ENCODE measurements at places on chromosomes 11 and 22.

GRCh38 chr11:46850829-46851380 is 4.8 kb upstream of the CKAP5 start:
- no peak for DNase-seq

GRCh38 chr11:115659061-115659963 is 155.1 kb upstream of the CADM1 start:
- peak; percentile 19 for DNase-seq

- no peak for DNase-seq
Observed at GRCh38 chr11:19389787-19390303, 149.1 kb upstream of the E2F8 start.

DNA sequence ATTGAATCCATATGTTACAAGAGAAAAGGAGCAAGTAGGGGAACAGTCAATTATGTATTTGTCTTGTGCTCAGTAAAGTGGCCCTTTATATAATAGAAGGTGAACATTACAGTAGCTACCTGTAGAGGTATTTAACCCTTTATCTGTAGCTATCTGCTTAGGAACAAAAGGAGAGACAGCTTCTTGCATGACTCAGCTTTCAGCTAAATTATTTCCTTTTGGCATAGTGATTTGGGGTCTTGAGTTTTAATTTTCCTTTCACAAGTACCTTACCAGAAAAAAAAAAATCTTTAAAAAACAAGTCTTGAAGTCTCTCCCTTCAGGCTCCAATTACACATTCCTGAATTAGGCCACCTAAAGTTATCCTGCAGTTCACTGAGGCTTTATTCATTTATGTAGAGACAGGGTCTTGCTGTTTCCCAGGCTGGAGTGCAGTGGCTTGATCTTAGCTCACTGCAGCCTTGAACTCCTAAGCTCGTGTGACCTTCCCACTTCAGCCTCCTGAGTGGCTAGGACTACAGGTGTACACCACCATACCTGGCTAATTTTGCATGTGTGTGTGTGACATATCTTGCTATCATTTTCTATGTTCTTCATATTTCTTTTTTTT is 32.6 kb upstream of the RCE1 start:
- DNase-seq = no peak

DNA sequence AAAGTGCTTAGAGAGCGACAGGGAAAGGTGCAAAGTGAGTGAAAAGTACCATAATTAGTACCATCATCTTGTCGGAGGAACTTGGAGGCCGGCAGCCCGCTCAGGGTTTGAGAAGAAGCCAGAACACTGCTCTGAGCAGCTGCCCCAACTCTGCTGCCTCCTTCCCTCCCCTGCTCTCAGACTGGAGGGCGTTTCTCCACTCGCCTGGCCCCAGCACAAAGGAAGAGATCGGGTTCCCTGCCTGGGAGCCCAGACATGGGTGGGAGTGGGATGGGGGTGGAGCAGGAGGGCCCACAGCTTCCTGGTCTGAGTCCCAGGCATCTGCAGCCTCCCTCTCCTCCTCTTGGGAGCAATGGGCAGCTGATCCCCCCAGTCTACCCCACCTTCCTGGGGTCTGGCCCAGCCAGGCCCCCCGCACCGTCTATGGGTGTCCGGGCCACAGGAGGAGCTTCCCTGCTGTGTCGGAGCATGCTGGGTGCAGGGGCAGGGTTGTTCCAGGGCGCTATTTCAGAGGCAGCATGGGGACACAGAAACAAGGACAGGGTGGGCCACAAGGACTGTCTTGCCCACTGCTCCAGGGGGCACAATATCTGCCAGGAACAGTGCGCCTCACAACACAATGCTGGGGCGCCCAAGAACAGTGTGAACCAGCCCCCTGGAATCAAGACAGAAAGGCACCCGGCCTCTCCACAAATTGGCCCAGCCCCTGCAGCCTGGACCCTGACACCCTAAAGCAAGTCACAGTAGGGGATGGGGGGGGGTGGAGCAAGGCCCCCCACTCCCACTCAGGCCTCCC is 4.8 kb downstream of the LIF start:
- DNase-seq = no peak

GRCh38 chr11:119483881-119484371 is 61.0 kb upstream of the THY1 start:
- no peak for DNase-seq

- DNase-seq = no peak
Observed at GRCh38 chr11:92050305-92050704, 174.3 kb upstream of the FAT3 start.

GRCh38 chr11:108819957-108820356 is 155.1 kb downstream of the DDX10 start:
- no peak for DNase-seq

DNA sequence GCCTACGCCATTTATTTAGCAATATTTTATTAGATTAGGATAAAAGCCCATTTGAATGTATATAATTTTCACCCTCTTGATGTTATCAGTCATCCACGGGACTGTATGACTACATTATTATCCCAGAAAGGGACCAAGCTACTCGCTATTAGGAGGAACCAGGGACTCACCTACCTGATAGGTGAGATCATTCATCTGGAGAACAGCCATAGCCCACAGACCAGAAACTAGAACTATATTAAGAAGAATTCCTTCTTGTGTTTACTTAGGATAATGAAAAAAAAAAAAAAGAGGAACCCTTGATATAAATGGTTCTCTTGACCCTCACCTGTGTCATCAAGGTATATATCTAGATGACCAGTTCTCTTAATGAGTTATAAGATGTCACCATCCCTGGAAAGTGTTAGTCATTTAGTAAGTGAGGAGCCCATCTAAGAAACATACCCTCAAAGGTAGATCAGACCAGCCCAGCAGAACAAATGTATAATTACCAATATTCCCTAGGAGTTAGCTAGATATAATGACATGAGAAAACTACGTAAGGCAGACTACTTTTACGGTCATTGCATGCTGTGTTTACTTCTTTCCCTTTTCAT is 8.0 kb downstream of the SIK3 start:
- no peak for DNase-seq

DNA sequence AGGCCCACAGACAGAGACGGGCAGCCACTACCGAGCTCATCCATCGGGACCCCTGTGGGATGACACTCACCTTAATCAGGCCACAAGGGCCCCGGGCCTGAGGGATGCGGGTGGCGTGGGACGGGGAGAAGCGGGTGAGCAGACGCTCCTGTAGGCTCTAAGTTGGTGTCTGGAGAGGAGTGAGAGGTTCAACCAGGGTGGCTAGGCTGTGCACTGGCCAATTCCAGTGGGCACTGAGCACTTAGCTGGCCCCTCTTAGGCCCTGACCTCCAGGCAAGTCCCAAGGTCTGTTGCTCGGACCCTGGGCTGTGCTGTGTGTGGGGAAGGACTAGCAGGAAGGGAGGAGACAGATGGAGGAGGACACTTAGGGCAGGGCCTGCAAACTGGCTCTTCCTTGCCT is 139.3 kb downstream of the ST3GAL4 start:
- DNase-seq = no peak

DNA sequence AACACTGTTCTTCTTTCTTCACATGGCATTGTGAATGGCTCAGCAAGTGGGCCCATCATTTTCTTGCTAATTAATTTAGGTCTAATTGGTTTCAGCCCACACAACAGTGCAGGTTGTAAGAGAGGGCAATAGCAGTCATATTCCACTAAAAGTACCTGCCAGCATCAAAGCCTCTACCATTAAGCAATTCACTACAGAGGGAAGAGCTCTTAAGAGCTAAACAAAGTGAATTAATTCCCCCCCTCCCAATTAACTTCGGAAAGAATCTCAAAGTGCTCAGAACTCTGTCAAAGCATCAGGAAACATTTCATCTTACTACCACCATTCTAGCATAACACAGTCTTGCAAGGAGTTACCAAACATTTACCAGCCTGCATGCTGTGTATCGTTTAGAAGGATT is 133.9 kb upstream of the UBASH3B start:
- no peak for DNase-seq

DNA sequence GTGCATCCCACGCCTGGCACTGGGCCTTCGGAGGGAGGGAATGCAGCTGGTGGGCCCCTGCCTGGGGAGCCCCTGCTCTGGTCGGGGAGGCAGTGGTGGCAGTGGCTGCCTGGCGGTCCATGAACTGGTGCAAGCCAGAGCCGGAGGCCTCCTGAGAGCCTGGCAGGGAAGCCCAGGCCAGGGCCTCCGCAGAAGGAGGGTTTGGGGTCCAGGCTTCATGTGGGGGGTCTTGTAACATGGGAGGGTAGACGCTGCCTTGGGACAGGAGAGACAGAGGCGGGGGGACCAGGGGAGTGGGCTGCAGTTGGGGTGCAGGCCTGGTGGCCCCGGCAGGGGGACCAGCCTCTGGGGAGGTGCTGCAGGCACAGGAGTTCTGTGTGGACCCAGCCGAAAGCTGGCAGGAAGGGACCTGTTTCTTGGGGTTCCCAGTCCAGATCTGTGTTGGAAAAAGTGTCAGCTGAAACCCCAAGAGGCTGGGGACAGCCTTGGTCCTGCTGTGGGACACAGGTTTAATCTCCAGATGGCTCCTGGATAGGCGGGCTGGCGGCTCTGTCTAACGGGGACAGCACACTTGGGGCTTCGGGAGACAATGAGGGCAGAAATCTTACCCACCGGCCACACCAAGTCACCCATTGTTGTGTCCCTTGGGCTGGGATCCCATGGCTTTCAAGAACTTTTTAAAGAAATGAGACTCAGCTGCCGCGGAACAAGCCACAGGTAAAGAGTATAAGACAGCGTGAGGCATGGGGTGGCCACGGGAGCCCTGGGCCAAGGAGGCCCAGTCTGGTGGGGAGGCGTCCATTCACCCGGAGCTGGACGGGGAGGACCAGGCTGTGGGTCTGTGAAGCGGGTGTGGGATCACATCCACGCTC is 73.5 kb downstream of the KCNQ1 start:
- no peak for DNase-seq

DNA sequence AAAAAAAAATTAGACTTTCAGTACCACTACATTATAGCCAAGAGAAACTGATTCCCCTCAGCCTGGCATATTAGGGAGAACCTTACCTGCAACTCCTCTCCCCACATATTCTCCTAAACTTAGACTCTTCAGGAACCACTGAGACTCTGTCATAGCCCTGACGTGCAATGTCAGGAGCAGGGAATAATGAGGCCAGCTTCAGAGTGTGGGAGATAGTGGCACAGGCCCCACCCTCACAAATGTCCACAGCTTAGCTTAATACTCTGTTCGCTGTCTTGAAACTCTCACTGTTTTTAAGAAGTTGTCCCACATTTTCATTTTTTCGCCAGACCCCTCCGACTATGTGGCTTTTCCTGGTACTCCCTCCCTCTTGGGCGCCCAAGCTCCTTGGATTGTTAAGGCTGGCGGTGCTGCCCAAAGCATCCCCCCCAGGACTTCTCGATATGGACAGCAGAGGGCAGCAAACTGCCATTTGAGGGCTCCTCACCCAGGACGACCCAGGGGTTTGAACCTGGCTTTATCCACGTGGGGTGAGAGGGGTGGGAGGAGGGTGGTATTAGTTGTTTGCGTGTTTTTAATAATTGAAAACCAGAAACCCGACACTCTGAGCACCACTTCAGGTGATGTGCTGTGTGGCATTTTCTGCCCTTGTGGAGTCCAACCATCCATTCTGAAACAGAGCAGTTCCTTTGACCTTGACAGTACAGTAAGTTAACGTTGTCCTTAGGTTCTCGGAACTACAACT is 45.2 kb upstream of the RASSF10 start:
- DNase-seq = peak; percentile 59

GRCh38 chr11:116960930-116961329 is 123.5 kb upstream of the APOA1 start:
- peak; percentile 71 for DNase-seq

DNA sequence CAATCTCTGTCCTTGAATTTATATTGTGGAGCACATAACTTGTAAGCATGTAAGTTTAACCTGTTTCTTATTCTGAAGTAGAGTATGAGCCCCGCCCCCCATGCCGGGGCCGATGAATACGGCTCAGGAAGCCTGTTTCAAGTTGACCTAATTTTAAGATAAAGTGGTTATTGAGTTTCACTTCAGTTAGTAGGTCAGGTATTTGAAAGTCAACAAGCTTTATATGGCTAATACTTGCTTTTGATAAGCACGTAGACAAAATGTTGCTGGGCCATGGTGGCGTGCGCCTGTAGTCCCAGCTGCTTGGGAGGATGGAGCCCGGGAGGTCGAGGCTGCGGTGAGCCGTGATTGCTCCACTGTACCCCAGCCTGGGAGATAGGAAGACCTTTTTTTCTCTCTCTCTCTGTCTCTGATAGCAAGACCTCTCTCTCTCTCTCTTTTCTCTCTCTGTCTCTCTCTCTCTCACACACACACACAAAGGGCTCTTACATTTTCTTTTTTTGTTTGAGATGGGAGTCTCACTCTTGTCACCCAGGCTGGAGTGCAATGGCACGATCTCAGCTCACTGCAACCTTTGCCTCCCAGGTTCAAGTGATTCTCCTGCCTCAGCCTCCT is 14.4 kb downstream of the YWHAH start:
- no peak for DNase-seq

DNA sequence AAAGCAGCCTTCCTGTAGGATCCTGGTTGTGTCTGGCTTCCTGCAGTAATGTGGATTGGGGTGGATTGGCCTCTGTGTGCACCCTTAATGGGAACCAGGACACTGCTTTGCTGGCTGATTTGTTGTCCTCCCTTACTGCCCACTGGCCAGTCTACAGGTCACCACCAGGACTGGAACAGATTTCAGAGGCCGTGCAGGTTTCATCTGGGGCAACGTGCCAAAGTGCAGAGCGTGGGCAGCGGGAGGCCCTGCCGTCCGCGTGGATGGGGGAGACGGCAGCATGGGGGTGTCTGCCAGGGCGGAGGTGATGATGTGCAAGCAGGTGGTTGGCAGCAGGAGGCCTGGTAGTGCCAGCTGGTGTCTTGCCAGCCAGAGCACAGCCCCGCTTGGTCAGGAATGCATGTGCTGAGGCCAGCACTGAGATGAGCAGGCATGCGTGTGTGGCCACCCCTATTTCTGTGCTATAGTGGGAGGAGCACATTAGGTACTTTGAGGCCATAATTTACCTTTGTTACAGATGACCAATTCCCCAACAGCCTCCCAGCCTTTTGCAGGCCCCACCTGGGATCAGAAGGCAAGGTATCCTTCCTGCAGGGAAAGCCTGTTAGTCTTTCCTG is 24.3 kb downstream of the BCR start:
- no peak for DNase-seq

GRCh38 chr22:38868286-38868721 is 3.7 kb downstream of the CBX6 start:
- DNase-seq = no peak

GRCh38 chr11:71332447-71332846 is 80.1 kb upstream of the SHANK2 start:
- no peak for DNase-seq
